Activated naive CD8-positive, alpha-beta T cell treated with anti-CD3 and anti-CD28 coated beads for 36 hours (primary cell): ENCODE measurements at places on chromosomes 4 and X.

GRCh38 chrX:118521435-118521834 is 25.8 kb downstream of the DOCK11 start:
- DNase-seq: no peak

GRCh38 chr4:53786632-53787031 is 195.3 kb upstream of the LNX1 start:
- no peak for DNase-seq

DNA sequence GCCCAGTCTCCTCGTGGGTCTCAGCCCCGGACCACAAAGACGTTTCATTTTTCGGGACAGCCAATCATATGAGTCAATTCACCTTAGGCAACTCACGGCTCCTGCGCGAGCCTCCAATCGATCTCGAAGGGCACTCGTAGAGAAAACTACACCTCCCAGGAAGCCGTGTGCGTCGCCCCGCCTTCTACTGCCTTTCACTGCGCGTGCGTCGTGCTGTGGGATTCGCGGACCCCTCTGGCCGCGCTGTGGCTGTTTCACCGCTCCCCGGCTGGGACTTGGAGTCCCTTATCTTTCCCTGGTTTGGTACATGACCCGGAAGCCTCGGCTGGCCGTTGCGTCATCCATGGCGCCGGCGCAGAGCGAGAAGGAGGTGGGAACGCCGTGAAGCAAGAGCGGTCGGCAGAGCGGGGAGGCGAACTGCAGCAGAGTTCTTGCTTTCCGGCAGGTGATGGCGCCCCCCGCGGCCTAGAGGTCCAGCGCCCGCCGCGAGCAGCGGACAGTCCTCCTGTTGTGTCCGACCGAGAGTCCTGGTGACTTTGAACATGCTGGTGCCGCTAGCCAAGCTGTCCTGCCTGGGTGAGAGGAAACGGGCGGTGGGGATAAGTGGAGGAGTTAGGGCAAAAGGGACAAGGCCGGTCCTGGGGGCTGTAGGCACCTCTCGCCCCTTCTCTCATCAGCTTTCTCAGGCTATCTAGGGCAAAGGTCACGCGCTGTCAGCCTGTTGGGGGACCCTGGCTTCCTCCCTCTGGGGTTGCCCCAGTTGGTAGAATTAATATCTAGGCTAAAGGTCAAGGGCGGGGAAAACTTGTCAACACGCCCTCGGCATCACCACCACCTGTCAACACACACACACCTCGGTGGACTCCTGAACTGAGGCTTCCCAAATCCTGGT is at the start of gene ETFDH:
TSS of gene ETFDH (plus strand) at position 382 of the 892 bp plus-strand sequence. CDS start at position 543, 161 bp downstream.
- DNase-seq: peak; percentile 98

GRCh38 chr4:48692897-48693296 is 87.2 kb downstream of the FRYL start:
- no peak for DNase-seq

DNA sequence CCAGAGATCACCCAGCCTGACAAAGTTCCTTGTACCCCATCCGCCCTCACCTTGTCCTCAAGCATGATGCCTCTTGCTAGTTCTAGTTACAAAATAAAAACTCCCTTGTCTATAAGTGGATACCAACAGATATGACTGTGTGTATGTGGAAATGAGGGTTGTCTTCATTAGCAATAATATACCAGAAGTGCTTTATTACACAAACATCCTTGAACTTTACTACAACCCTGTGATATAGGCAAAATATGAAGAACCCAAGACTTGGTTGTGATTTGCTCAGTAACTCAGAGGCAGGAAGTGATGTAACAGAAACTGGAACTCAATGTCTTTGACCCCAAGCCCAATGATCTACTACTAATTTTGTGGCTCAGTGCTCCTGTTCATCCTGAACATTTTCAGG is 97.6 kb downstream of the AKAP4 start:
- DNase-seq: no peak

DNA sequence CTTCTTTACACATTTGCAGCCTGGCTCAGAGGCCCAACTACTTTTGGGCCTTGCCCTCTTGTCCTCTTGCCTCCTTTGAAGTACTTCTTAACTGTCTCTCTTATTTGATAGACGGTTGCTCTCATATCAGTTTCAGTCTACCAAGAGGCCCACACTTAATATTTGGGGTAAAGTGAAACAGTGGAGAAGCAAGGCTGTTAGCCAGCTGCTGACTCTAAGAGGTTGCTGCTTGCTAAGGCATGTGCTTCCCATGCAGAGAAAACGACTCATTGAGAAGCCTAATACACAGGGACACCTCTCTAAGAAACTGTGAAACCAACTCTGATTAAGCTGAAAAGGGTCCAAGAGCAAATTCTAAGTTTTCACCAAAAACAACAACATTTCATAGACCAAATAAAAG is 94.6 kb downstream of the PPP3CA start:
- DNase-seq: no peak

- DNase-seq: no peak
Measured at GRCh38 chr4:159374749-159375530, 272.1 kb downstream of the RAPGEF2 start.

DNA sequence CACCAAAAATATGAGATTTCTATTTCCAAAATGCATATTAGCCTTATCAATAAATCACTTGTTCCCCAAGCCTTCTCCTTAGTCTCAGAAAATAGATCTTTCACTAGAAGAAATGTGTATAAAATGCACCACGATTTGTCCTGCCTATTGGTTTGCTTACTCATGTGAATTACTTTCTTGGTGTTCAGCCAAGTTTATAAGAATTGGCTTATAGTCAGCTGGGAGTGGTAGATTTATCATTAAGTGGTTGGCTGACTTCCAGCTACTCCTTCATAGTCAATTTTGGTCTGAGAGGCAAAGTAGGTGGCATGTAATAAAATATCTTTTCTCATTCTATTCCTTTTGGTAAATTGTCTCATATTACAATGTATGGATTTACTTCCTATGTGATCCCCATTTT is 1.3 kb downstream of the SULT1E1 start:
- DNase-seq: no peak

- no peak for DNase-seq
Measured at GRCh38 chr4:158796370-158797140, 27.7 kb downstream of the FNIP2 start.

DNA sequence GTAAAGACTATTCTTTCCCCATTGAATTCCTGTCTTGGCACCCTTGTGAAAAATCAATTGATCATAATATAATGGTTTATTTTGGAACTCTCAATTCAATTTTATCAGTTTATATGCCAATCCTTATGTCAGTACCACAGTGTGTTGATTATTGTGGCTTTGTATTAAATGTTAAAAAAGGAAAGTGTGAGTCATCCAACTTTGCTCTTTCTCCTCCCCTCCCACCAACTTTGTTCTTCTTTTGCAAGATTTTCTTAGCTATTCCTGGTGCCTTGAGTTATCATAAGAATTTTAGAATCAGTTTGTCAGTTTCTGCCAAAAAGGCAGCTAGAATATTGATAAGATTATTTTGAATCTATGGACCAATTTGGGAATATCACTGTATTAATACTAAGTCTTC is 11.2 kb upstream of the RNF175 start:
- DNase-seq: no peak

- peak; percentile 48 for DNase-seq
Measured at GRCh38 chr4:2141762-2142451, 82.8 kb downstream of the NAT8L start.

GRCh38 chr4:155658681-155659064 is 8.0 kb upstream of the GUCY1A1 start:
- DNase-seq: no peak

- DNase-seq: no peak
Measured at GRCh38 chr4:53576071-53576617, 15.1 kb downstream of the LNX1 start.

DNA sequence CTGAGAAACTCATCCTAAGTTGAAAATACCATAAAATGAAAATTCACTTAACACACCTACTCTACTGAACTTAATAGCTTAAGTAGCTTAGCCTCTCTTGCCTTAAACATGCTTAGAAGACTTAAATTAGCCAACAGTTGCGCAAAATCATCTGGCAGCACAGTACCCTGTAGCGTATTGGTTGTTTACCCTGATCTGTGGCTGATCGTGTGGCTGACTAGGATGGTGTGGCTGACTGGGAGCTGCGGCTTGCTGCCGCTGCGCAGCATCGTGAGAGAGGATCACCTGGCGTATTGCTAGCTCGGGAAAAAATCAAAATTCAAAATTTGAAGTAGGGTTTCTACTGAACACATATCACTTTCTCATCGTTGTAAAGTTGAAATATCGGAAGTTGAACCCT is 6.3 kb downstream of the RUFY3 start:
- no peak for DNase-seq

- peak; percentile 37 for DNase-seq
Measured at GRCh38 chr4:184039963-184040383, 134.9 kb downstream of the STOX2 start.

GRCh38 chr4:533318-534100 is 34.5 kb downstream of the PIGG start:
- no peak for DNase-seq

DNA sequence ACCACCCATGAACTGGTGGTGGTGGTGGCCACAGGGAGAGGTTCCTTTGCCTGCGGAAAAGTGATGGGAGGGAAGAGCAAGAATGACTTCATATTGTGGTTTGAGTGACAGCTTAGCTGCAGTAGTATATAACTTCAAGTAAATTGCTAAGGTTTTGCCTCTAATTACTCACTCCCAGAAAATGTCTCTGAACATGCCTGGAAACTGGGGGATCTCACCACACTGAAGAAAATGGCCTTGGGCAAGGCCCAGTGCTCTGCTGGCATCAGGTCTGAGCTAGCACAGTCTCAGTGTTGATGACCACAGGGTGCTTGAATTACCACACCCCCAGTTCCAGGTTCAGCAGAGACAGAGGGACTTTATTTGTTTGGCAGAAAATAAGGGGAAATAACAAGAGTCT is 2085.4 kb downstream of the ARAP2 start:
- no peak for DNase-seq

DNA sequence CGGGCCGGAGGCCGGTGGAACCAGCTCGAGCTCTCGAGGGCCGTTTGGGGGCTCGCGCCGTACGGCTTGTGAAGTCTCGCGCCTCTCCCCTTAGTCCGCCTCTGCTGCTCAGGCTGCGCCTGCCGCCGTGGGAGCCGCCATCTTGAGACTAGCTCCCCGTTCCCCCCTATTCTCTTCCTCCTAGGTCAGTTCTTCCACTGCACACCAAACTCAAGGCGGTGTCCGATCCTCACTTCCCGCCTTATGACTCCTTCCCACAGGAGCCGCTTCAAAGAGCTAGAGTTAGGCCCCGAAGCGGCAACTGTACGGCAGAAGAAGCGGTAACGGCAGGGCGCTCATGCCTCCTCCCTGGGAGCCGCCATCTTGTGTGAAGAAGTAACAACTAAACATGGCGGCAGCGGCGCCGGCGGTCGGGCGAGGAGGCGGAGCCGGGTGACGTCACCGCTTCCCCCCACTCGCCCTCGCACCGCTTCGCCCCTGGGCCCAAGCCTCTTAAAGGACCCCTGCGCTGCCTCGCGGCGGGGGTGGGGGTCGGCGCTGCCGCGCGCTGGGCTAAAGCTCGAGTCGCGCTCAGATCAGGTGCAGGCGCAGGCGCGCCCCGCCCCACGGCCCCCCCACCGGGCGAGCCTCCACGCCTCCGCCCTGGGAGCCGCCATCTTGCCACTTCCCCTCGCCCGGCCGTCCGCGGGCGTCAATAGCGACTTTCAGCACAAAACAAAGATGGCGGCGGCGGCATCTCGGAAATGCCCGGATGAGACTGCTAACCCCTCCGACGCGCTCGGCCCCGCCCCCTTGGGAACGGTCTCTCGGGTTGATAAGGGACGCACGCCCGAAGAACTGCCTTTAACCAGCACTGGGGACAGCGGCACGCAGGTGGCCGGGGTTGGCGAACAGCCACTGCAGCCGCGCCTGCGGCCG is at the start of gene HCFC1:
TSS of gene HCFC1 (minus strand) at position 369 of the 918 bp plus-strand sequence. CDS start 978 bp downstream, outside the sequence.
- DNase-seq: peak; percentile 89

DNA sequence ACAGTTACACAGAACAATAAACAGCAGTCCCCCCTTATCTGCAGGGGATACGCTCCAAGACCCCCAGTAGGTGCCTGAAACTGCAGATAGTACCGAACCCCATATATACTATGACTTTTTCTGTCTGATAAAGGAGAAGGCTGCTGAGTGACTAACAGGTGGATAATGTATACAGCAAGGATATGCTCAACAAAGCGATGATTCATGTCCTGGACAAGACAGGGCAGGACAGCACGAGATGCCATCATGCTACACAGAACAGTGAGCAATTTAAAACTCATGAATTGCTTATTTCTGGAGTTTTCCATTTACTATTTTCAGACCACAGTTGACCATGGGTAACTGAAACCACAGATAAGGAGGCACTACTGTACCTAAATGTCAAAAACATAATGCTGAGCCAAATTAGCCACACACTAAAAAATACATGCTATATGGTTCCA is 76.1 kb downstream of the MANBA start:
- no peak for DNase-seq

GRCh38 chr4:8370106-8370787 is 70.3 kb downstream of the ACOX3 start:
- no peak for DNase-seq

DNA sequence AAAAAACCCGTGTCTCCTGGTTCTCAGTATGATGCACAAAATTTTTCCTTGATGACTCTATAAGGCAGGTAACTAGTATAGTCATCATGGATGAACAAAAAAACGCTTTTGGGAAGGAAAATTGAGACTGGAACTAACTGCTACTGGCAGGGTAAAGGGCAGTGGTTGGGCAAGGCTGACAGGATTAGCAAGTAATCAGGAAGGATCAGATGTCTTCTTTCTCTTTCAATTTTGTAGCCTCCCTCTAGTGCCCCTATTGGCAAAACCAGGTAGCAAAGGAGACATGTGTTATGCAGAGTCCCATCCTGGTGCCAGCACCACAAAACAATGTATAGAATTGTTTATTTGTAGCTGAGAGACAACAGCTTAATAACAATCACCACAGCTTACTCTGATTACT is 12.8 kb upstream of the SLITRK4 start:
- no peak for DNase-seq

- DNase-seq: no peak
Measured at GRCh38 chr4:89242864-89243732, 64.5 kb downstream of the GPRIN3 start.

DNA sequence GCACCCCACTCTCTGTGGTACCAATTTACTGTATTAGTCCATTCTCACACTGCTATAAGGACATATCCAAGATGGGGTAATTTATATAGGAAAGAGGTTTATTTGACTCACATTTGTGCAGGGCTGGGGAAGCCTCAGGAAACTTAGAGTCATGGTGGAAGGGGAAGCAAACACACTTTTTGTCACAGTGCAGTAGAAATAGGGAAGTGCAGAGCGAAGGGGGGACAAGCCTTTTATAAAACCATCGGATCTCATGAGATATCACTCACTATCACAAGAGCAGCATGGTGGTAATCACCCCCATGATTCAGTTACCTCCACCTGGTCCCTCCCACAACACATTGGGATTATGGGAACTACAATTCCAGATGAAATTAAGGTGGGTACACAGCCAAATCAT is 766.9 kb upstream of the PCDH10 start:
- no peak for DNase-seq

GRCh38 chrX:109841869-109842579 is 109.0 kb upstream of the ACSL4 start:
- DNase-seq: no peak

- DNase-seq: no peak
Measured at GRCh38 chr4:122674371-122674770, 53.5 kb upstream of the IL21 start.
